Activated CD4-positive, alpha-beta T cell treated with anti-CD3 and anti-CD28 coated beads, Interleukin-2, amount 50 U/mL, for 16 hours (primary cell): ENCODE measurements at places on chromosomes 4 and X.

DNA sequence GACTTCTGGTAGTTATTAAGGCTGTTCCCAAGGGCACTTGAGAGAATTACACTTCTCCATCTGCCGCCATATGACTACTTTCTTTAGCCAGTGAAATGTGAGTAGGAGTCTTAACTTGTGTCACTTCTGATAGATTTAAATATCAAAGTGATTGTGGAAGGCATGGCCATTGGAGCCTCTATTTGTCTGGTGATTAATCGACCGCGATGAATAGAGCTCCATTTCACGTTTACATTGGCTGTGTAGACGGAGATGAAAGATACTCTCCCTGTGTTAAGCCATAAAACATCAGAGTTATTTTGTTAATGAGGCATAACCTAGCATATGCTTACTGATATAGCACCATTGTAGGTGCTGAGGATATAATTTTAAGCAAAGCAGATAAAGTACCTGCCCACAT is 852.4 kb downstream of the CCSER1 start:
- no peak for DNase-seq

DNA sequence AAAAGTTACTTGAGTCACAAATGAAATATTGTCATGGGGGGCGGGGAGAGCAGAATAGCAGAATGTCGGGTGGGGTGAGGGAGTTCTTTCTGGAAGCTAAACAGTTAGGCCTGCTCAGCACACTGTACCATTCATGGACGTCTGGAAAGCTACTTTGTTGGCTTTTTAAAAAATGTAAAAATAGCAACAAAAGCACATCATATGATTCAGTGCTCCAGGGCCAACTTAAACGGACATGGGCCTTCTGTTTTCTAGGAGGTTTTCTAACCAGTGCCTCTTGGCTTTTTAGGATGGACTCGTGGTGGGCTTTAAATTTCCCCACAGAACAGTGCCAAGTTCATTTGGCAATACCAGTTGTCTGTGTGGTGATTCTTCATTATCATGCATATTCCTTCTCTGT is 57.4 kb upstream of the CLCN4 start:
- no peak for DNase-seq

GRCh38 chrX:154541896-154542722 is 4.5 kb downstream of the G6PD start:
- DNase-seq = peak; percentile 51

- DNase-seq = peak; percentile 99
These were observed 223.4 kb downstream of the BCOR start for GRCh38 chrX:39874202-39874816.

GRCh38 chrX:53984895-53985294 is 59.4 kb downstream of the PHF8 start:
- DNase-seq = no peak

DNA sequence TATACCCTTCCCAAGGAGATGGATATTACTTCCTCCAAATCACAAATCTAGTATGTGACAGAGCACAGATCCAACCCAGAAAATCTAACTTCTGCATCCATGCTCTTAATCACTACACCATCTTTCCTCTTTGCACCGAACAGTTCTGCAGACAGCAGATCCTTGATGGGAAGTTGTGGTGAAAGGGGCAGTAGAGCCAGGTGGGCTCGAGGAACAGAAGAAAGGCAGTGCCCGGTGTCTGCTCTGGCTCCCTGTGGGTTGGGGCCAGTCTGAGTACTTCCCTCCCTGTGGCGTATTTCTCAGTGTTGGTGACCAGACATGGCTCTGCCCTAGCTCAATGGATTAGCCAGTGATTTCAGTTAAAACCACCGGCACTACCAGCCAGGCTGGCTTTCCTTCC is 15.3 kb downstream of the HOPX start:
- DNase-seq = no peak

DNA sequence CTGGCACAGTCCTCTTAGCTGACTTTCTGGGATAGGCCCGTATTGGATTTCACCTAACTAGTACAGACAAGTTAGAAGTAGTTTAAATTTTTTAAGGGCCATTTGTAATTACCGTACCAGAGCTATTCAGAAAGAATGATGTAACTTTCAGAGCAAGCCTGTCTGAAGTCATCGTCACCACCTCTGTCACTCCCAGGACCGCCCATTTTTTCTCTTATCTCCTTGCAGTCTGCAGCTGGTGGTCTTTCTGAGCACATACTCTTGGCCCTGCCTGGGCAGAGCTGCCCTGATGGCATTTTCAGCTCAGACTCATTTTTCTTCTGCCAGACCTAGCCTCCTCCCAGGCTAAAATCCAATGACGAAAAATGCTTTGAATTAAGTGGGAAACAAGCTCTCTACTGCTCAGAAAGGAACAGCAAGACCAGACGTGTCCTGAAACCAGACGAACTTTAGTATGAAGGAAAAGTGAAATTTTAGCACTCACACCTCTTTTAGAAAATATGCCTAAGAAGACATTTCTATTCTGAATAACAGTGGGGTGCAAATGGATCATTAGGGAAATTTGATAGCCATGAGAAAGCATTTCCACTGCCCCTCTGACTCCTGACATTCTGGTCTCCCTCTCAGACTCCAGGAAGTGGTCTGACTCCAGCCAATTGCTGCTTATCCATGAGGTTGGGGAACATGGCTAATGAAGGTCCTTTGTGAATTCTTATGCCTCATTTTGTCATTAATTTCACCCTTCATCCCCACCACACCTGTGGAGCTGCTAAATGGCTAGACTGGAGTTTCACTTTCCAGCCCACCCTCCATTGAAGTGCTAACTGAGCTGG is 162.4 kb upstream of the GYPA start:
- no peak for DNase-seq

DNA sequence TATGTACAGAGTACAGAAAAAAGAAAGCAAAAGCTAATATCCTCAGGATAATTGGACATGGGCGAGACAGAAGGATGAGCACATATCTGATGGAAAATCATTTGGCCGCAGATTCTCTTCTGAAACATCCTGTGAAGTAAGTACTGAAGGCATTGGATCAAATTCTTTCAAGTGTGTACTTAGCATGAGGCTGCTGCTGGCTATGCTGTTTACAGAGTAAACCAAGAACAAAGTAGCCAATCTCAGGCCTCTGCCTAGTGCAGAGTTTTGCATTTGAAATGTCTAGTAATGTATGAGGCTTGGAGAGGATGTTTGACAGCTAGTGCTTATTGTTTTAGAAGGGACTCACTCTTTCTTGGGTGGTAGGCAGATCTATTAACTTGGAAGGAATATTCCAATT is 128.5 kb downstream of the MAGEC2 start:
- DNase-seq = no peak

DNA sequence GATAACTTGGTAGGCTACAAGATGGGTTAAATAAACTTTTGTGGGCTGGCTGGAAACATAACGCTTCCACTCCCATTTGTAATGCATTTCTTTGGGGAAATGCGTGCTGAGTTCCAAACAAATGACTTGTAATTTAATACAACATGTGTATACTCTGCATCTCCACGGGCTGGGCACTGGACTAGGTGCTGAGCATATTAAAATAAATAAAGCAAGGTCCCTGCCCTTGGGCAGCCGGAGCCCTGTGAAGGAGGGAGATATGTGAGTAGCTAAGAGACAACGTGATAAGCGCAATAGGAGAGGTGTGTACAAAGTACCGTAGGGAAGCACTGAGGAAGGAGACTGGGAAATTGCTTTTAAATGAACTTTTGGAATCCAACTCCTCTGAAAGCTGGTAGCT is 147.2 kb upstream of the RBPJ start:
- no peak for DNase-seq
